Smooth muscle cell of the umbilical artery (primary cell): ENCODE measurements at places on chromosomes 7 and 10. TPM values are rescaled to one million over a fixed set of nuclear protein-coding genes. Genes with fewer than 3 reads are reported as not detected.

ZNF503 gene
- total RNA-seq, result 6.7 and 7.7 TPM in 2 replicates

HUS1 gene
- total RNA-seq, result 19.9 and 24.1 TPM in 2 replicates

CLRN3 gene
- not detected in 2 replicates for total RNA-seq

KCND2 gene
- total RNA-seq, result 0.18 and 0.89 TPM in 2 replicates

HGF gene
- total RNA-seq, result 31.6 and 83.4 TPM in 2 replicates

ARHGAP19 gene
- total RNA-seq, result 4.5 and 10.8 TPM in 2 replicates

ELOVL3 gene
- 0.42 and 2.4 TPM in 2 replicates for total RNA-seq

PDCD11 gene
- 29.7 and 63.7 TPM in 2 replicates for total RNA-seq

GSTO2 gene
- total RNA-seq, result 2.4 and 2.6 TPM in 2 replicates
